ENCODE measurements at places on chromosomes 12 and 14.

GRCh38 chr12:115223322-115223721 lies 539.3 kb upstream of the TBX3 start:
- no peak for DNase-seq

DNA sequence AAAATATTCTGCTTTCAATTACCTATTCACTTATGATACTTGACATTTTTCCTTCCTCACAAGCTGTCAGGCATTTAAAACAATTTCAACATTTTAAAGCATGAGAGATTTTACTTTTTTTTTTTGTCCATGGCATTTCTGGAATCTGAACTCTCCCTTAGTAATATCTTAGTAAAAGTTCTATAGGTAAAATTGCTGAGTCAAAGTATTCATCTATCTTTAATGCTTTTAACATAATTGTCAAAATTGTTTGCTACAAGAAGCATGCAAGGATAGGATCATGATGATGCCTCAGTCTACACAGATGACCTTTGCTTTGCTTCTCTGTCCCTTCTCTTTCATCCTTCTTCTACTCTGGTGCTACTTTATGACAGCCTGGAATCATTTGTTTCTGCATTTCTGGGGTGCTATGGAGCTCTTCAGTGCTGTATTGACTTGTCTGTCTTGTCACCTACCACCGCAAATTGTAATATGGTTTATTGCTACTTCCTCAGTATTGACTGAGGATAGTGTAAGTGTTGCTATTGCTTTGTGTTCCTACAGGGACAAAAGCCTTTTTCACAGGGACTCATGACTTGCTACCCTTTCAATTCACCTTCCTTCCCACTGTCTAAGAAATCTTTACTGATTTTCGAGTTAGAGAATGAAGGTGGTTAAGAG lies 589.8 kb upstream of the ATP2B1 start:
- no peak for DNase-seq

DNA sequence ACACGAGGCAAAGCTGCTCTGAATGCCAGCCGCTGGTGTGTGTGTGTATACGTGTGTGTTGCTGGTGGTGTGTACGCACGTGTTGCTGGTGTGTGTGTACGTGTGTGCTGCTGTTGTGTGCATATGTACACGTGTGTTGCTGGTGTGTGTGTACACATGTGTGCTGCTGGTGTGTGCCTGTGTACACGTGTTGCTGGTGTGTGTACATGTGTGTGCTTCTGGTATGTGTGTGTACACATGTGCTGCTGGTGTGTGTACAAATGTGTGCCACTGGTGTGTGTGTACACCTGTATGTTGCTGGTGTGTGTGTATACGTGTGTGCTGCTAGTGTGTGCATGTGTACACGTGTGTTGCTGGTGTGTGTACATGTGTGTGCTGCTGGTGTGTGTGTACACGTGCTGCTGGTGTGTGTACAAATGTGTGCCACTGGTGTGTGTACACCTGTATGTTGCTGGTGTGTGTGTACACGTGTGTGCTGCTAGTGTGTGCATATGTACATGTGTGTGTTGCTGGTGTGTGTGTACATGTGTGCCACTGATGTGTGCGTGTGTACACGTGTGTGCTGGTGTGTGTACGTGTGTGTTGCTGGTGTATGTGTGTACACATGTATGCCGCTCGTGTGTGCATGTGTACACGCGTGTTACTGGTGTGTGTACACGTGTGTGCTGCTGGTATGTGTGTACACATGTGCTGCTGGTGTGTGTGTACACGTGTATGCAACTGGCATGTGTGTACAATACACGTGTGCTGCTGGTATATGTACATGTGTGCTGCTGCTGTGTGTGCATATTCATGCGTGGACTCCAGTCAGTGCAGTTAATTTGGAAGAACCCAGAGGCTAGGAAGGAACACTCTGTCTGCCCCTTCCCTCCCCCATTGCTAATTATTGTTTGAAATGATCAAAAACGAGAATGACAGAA lies 47.2 kb downstream of the CACNA2D4 start:
- no peak for DNase-seq

- no peak for DNase-seq
These were observed 100.1 kb downstream of the HEATR5A start for GRCh38 chr14:31320216-31320615.

GRCh38 chr12:63224396-63224795 lies 73.4 kb upstream of the AVPR1A start:
- no peak for DNase-seq

GRCh38 chr12:49904601-49905000 lies 901 bp upstream of the FAIM2 start:
- DNase-seq: no peak

- no peak for DNase-seq
These were observed 111.3 kb upstream of the SLC16A7 start for GRCh38 chr12:59484575-59484974.

DNA sequence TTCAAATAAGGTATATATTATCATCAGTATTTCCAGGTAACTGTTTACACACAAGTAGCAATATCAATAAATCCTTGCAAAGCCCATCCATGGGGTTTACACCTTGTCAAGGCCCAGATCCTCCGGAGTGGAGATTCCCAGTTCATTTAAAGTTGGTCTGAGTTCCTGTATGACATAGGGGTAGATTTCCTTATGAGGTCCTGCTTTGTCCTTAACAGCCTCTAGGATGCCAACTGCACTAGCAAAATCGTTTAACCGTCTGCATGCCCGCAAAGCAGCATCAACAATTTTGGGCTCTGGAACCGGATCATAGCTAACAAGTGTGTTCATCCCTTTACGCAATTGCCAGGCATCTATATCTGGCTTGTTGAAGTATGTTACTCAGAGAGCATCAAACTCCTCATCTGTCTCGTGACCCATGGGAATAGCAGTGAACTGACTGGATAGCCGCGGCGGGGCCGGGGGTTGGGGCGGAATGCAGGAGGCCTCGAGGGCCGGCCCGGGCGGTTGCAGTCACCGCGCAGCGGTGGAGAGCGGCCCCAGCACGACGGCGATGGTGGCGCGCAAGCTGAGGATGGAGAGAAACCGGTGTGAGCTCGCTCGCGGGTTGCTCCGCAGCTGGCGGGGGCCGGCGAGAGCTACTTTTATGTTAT lies 30.6 kb upstream of the FBXO34 start:
- no peak for DNase-seq

GRCh38 chr12:22276313-22276712 lies 58.2 kb downstream of the ST8SIA1 start:
- no peak for DNase-seq

- no peak for DNase-seq
These were observed 3.8 kb downstream of the KCNH3 start for GRCh38 chr12:49542592-49543160.

DNA sequence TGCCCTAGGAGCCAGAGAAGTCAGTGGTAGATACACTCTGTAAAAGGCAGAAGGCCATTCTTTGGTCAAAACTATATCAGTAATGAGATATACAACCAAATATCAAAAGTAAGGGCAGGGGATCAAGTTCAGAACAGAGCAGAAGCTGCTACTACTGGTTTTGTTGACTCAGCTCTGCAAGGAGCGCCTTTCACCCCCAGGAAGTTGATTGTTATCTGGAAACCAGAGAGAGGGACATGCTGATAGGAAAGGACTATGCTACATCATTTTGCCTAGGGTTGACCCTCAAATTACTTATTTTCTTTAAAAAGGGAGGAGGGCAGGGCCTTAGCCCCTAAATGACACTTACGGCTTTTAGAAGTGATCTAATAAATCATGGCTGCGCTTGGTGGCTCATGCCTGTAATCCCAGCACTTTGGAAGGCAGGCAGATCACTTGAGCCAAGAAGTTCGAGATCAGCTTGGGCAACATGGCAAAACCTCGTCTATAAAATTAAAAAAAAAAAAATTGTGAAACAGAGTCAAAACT lies 194.0 kb downstream of the KLHL28 start:
- no peak for DNase-seq

- no peak for DNase-seq
These were observed 94.7 kb downstream of the SLC5A8 start for GRCh38 chr12:101115326-101115725.

DNA sequence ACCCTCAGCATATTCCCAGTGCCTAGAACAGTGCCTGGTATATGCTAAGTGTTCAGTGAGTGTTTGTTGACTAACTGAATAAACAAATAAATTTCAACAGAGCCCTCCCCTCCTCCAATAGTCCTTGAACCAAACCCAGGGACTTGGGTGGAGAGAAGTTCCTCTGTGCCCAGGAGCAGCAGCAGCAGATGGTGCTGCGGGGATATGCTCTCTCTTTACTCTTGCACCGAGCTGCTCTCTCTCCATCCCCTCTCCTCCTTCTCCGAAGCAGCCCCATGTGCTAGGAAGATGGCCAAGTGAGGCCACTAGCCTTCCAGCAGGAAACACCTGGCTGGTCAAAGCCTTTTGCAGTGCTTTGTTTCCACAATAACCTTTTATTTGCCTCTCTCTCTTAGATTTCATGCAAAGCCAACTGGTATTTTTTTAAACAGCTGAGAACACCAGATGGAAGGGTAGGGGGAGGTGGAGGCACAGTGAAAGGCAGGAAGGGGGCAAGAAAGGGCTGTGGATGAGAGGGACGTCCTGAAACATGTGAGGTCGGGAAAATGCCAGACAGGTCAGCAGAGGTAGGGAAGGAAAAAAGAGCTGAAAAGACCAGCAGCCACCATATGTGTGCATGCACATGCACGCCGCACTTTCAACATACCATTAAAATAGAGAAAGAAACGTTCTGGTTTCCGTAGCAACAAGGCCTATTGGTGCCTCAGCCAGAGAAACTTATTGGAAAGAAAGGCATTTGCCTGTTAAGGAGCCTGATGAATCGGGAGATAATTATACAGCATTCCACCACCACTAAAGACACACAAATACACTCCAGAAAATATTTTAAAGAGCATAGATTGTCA lies 78.9 kb downstream of the EMP1 start:
- DNase-seq: no peak

DNA sequence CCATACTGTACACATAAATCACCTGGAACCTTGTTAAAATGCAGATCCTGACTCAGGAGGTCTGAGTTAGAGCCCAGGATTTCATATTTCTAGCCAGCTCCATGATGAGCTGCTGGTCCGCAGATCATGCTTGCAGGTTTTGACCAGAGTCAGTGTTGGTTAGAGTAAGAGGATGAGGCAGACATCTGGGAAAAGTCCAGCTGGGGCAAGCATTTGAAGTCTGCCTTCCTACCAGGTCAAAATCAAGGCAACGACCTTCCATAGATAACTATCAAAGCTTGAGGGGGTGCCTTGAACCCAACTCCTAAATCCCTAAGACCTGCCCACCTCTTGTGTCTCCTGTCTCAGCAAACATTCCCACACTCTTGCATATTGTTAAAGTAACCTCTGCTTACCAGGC lies 9.2 kb downstream of the OAS2 start:
- DNase-seq: no peak

DNA sequence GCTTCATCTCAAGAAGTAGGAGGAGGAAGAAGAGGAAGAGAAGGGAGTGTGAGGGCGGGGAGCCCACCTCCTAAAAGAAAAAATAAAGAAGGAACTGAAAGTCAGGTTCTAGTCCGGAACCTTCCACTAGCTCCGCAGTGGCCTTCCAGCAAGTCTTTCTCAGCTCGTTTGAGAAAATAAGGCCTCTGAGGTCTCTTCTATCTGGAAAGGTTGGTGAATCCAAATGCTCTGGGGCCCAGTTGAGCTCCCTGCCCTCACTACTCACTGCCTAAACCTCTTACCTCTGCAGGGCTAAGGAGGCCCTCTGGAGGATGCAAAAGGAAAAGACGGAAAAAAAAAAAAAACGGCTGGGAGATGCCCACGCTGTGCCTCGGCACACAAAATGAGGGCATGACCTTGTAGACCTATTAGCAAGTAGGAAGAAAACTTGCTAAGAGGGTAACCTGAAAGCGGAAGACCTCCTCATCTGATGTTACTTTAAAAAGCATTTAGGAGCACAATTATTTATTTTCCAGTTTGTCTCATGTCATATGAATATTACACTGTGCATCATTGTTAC lies 35.9 kb downstream of the FBLN5 start:
- no peak for DNase-seq

- DNase-seq: no peak
These were observed 8.0 kb upstream of the TAS2R31 start for GRCh38 chr12:11039171-11039570.

GRCh38 chr12:87127272-87127671 lies 871.1 kb upstream of the MGAT4C start:
- DNase-seq: no peak

DNA sequence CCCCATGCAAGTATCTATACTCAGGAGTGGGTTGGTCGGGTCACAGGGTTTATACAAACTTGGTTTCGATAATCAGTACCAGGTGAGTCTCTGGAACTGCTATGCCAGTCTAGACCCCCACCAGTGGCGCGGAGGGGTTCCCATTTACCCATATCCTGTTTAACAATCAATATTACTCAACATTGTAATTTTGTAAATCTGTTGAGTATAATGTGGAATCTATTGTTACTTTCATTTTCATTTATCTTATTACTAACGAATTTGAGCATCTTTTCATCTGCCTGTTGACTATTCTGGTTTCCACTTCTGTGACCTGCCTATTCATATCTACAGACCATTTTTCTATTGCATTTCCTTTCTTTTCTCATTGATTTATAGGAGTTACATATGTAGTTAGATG lies 275.2 kb upstream of the CRY1 start:
- DNase-seq: no peak

DNA sequence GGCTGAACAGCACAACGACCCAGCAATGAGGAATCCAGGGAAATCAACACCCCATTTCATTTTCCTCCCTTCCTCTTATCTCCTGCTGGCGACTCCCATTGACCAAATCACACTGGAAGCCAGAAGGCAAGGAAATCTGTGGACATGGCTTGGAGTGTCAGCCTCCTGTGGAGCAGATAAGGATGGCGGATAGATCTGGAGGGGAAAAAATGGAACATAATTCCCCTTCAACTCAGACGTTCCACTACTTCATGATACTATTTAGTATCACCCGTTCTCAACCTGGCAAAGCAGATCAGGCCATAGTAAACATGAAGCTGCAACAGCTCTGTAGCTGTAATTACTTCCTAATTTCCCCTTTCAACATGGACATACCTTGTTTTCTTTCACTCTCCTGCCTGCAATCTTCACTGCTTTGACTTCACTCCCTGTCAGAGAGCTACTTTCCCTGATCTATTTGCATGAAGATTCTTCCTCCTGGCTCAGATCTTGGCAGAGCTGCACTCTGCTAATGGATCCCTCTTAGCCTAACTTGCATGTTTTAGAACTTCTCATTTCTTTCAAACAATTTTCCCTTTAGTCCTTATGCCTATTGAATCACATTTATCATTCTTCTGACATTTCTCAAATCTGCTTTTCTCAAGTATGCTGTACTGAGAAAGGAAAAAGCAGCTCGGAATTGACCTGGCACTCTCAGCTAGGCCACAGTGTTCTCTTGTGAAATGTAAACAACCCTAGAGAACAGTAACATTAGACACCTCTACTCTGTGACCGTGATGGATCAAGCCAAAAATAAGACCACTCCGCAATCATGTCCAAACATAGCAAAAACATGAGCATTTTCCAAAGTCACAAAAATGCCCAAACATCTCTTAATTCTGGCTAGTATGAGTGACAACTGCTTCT lies 135.1 kb downstream of the ETNK1 start:
- no peak for DNase-seq

- no peak for DNase-seq
These were observed 86.7 kb downstream of the TMEM260 start for GRCh38 chr14:56666294-56666693.

All from NCI-H187 (cell line).